ENCODE measurements at places on chromosomes 5 and 9. TPM values are rescaled to one million over a fixed set of nuclear protein-coding genes. Genes with fewer than 3 reads are reported as not detected.

DNA sequence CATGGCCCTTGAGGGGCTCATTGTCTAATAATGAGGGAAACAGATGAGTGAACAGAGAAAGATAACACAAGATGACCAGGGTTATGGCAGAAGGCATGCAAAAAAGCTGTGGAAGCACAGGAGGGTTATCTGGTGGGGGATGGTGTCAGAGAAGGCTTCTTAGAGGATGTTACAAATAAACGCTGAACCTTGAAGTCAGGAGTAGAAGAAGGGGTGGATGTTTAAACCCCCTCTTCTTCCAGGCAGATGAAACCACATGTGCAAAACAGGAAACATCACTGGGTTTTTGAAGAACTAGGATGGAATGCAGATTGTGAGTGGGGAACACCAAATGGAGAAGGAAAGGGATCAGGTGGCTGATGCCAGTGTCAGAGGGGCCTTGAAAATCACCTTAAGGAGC, 41.8 kb upstream of the NR5A1 start:
- H3K4me1 ChIP-seq, result no peaks in the 10 kb centered on the region
- H3K4me3 ChIP-seq, result no peak overlapping the region
- H3K36me3 ChIP-seq, result no peaks in the 10 kb centered on the region
- DNase-seq, result no peak

DNA sequence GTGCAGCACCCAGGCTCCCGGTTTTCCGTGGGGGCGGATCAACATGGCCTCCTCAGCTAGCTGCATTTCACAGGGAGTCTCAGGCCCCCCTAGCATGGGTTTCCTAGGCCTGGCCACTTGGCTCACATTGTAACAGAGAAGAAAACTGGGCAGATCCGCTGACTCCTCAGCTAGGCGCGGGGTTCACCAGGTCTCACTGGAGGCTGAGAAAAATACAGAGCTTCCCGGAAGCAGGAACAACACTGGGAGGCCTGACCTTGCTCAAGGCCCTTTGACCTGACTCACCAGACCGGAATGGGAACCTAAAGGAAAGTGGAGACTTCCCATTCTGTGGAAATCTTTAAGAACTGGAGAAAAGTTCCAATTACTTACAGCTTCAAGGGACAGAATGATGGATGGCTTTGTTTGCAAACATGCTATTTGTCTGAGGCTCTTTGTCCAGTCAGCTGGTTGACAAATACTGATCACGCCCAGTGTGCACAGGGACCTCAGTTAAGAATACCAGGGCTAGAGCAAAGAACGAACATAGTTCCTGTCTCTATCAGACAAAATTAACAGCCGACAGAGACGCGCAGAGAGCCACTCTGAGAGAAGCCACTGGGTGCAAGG, 88.7 kb upstream of the LRRTM2 start:
- no peak overlapping the region for H3K4me3 ChIP-seq
- H3K4me1 ChIP-seq, result peaks cover 7% of the 10 kb centered on the region
- no peak overlapping the region for H3K27ac ChIP-seq
- no peaks in the 10 kb centered on the region for H3K27me3 ChIP-seq
- H3K36me3 ChIP-seq, result no peaks in the 10 kb centered on the region

ANKHD1 gene
- total RNA-seq, result 228 TPM

PLAC8L1 gene
- 0.94 TPM for total RNA-seq

GRCh38 chr9:137969008-137969407, 91.4 kb downstream of the CACNA1B start:
- peaks cover 60% of the 10 kb centered on the region for H3K27me3 ChIP-seq
- peaks cover 2% of the 10 kb centered on the region for H3K4me1 ChIP-seq
- no peak overlapping the region for H3K27ac ChIP-seq
- DNase-seq, result no peak
- H3K36me3 ChIP-seq, result peaks cover 11% of the 10 kb centered on the region

Measured in T-helper 17 cell (primary cell).